ENCODE measurements at places on chromosomes 7 and 10.

- DNase-seq = no peak
These were observed 194.3 kb downstream of the PTEN start for GRCh38 chr10:88057720-88058119.

DNA sequence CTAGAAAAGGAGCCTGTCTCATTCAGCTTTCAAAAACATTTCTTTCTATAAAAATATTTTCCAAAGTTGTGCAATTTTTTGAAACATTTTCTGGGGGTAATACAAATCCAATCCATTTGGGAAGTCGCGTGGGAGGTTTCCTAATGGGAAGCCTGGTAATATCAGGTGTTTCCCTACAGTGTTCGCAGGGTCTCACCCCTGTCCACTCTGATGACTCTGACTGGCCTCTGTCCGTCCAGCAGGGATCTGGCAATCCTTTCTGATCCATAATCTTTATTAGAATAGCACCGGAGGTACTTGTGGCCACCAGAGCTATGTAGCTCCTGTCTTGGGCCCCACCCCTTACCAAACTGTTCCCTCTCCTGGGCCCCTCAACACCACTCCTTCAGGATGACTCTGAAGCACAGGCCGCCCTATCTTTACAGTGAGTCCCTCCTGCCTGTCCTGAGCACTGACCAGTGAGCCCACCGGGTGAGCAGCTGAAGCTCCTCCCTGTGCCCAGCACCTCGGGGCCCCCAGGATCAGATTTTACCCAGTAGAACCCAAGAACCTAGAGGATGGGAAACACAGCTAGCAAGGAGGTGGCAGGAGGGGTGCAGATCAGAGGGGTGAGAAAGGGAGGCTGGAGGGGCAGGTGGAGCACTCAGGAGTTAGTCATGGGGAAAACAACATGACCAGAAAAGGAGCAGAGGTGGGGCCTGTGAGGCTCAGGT is 84.8 kb downstream of the PTPRE start:
- no peak for DNase-seq

GRCh38 chr7:81846398-81846797 is 76.6 kb upstream of the HGF start:
- DNase-seq = peak; percentile 57

- no peak for DNase-seq
These were observed 86.6 kb downstream of the SLC25A13 start for GRCh38 chr7:96235281-96235680.

DNA sequence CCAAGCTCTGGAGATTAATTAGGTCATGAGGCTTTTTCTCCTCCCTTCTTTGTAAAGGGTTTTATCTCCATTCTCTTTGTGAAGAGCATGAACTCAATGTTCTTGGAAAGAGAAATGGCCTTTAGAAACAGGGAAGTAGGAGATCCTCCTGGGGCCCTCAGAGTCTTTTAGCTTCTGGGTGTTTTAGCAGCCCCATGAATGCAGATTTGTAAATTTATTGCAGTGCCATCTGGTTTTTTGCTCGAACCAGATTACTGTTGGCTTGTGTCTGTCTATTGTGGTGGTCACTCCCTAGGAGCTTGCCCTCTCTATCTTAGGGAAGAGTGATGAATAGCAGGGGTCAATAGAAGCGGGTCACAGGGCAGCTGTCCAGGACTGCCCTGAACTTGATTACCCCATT is 110.6 kb downstream of the BTRC start:
- no peak for DNase-seq

Data from GM12878 (cell line).